Head of caudate nucleus (tissue), 42 donors: ENCODE measurements at places on chromosomes 13 and 19.

DNA sequence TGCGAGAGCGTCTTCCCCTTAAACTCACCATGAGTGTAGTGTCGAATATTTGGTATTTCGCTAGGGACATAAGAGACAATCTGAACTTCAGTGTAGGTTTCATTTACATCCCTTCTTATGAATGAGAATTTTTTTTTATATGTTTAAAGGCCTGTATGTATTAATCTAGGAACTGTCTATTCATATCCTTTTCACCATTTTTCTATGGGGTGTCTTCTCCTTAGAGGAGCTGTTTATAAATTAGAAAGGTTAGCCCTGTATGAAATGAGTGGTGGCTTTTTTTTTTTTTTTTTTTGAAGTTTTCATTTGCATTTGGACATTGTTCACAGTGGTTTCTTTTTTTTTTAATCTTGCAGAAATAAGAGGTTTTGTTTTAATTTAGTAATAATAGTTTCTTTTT, 7.6 kb downstream of the ZNF146 start:
- no peak for DNase-seq

GRCh38 chr13:36912973-36913372, 7.1 kb downstream of the SMAD9 start:
- no peak for DNase-seq

- DNase-seq, result no peak
Observed at GRCh38 chr13:96193728-96194310, 103.9 kb downstream of the HS6ST3 start.

DNA sequence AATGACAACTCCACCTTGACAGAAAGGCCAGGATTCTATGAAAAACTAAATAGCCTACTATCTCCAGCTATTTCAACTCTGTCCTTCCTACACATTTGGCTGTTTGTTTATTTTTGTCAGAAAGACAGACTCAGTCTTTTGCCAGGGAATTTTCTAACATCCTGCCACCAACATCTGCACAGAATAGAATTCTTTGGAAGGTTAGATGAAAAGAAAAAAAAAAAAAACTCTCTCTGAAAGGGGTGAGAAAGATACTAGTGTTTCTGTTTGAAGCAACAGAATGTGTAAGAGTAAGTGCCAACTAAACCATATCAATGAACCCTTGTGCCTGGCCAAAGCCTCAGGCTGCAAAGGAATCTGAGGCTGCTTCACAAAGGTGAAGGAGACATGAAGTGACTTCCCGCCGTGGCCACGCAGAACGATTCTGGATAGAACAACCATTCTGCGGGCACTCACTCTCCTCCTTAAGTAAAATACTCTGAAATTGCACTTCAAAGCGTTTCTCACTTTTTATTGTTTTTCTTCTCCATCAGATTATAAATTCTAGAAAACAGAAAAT, 498.2 kb downstream of the IRS2 start:
- no peak for DNase-seq

- no peak for DNase-seq
Observed at GRCh38 chr19:38022791-38023670, 116.0 kb downstream of the SIPA1L3 start.

GRCh38 chr13:69857183-69857821, 250.3 kb upstream of the ATXN8OS start:
- no peak for DNase-seq

DNA sequence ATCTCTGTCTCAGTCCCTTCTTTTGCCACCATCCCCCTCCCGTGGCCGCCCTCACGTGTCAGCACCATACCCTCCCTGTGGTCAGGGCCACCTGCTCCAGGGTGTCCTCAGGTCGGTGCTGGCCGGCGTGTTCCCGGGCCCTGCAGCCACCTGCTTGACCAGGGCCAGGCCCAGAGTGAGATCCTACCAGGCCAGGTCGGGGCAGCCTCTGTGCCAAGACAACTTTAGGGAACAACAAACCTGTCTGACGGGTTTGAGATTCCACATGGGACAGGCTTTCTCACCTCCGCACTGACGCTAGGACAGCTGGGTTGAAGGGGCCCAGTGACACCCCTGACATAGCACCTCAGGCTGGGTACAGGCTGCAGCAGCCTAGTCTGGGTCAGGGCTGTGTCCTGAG, 7.5 kb upstream of the SBNO2 start:
- DNase-seq, result no peak

GRCh38 chr13:40251343-40252032, 415.0 kb downstream of the FOXO1 start:
- no peak for DNase-seq

GRCh38 chr19:53908106-53908934, 758 bp upstream of the CACNG7 start:
- DNase-seq, result peak; percentile 96

DNA sequence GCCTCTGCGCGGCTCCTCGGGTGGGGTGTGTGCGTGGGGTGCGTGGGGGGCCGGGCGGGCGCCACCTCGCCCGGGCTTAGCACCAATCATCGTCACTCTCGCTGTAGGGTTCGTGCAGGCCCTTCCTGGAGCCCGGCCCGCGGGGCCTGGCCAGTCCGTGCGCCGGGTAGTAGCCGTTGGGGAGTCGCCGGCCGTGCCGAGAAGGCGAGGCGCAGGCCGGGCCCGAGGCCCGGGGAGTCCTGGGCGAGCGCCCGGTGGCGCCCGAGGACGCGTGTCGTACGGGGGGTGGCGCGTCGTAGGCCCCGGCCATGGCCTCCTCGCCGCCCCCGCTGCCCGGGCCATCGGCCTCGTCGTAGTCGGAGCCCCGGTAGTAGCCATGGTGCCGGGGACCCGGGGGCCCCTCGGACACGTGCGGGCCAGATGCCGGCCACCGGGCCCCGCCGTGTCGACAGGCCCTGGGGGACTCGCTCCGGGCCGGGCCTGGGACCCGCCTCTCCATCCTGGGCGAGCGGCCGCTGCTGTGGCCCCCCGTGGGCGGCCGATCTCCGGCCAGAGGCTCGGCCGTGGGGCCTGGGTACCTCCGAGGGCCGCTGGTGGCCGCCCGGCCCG, 57.1 kb downstream of the IER2 start:
- no peak for DNase-seq
